Tibial nerve (tissue), 4 donors: ENCODE measurements at places on chromosomes 12 and 14. TPM values are rescaled to one million over a fixed set of nuclear protein-coding genes. Genes with fewer than 3 reads are reported as not detected.

Gene TAS2R46
- total RNA-seq = 1.5 TPM

Gene PPP4R4
- 2.2 TPM for total RNA-seq

Gene BCL11B
- total RNA-seq = 0.30 TPM

Gene ABHD12B
- not detected for total RNA-seq

Gene SLC39A5
- not detected for total RNA-seq

Gene FOXG1
- not detected for total RNA-seq

Gene BEST3
- not detected for total RNA-seq

Gene SOAT2
- 0.30 TPM for total RNA-seq

Gene ASCL1
- total RNA-seq = not detected

Gene LTB4R2
- 15.5 TPM for total RNA-seq

GRCh38 chr12:19140381-19141236, 11.1 kb downstream of the PLEKHA5 start:
- no peak for DNase-seq

DNA sequence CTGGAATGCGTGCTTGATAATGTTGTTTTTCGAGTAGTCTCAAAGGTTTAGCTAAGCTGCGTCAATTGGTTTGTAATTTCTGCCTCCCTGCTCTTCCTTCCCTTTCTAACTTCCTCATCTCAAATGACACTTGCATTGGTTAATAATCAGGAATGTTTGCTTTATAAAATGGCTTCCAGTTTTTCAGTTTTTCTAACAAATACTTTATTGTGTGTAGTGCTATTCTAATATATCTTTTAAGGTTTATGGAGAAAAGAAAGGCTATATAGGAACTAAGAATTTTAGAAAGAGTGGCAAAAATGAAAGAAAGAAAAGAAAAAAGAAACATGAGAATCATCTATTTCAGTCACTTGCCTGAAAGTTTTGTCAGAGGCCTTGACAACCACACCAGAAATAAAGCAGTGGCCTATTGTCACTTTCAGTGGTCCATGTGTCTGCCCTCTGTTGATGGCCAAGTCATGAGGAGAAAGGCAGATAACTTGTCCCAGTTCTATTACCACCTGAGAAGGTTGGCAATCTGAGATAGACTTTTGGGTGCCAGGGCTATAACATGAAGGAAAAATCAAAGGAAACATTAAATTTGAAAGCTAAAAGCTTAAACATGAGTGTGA, 221.9 kb upstream of the KITLG start:
- DNase-seq = no peak

DNA sequence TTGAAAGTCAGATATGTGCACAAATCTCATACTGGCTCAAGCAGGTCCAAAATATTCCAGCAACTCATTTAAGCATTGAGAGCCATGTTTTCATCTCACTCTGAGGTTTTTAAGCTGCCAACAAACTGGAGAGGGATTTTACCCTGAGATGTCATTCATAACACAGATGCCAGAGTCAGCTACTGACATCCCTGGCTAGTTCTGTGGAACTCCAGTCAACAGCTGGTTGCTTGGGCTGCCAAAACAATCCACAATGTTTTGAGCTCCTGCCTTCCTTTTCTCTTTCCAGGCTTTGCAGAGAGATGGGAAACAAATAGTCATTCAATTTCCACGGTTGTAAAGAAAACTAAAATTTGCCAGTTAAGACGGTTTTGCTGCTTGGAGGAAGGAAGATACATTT, 621.2 kb upstream of the FBXO33 start:
- DNase-seq = no peak

- no peak for DNase-seq
Observed at GRCh38 chr14:72679141-72679535, 214.8 kb downstream of the DPF3 start.

DNA sequence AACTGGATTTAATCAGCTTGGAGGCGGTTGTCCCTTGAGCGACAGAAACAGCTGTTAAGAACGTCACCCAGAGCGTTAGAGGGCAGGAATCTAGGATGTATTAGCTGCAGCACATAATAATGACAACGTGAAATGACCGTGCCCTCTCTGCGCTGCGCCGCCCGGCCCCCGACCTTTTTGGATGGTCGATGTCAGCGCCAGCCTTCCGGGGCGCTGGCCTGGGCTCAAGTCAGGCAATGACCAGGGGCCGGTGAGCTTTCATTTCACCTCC, 427 bp upstream of the TMEM120B start:
- no peak for DNase-seq

GRCh38 chr12:55067701-55068100, 47.9 kb downstream of the NEUROD4 start:
- no peak for DNase-seq

DNA sequence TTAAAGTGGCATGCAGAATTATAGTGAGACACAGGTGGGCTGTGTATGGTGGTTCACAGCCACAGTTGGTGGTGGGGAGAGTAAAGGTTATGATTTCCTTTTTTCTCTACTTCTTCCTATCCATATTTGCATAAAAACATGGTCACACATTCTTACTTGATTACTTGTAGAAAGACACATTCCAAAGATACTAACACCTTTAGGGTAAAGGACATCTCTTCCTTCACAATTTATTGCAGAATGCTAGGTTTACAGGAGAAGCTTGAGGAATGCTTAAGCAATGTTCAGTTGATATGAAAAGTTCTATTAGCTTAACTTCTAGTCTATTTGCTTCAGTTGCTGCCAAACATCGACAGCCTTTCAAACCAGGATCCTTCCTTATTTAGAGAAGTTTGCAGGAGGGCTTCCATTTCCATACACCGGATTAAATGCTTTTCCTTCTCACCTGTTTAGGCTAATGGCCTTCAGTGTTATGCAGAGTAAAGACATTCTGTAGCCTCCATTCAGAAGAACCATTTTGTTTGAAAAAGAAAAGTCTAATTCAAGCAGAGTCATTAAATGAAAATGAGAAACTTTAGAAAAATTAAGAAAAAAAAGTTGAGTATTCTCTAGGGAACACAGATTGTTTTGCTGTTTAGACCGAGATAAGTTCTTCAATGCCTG, 2.6 kb upstream of the PHC1 start:
- DNase-seq = no peak

GRCh38 chr14:21099596-21099985, 1.1 kb upstream of the ZNF219 start:
- DNase-seq = no peak

DNA sequence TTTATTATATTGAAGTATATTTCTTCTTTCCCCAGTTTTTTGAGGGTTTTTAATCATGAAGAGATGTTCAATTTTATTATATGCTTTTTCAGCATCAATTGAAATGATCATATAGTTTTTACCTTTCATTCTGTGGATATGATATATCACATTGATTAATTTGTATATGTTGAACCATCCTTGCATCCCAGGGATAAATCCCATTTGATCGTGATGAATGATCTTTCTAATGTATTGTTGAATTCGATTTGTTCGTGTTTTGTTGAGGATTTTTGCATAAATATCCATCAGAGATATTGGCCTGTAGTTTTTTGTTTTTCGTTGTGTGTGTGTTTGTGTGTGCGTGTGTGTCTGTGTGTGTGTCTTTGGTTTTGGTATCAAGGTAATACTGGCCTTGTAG, 196.4 kb downstream of the CRADD start:
- DNase-seq = no peak

GRCh38 chr12:64752833-64753238, 6.4 kb downstream of the GNS start:
- DNase-seq = no peak

DNA sequence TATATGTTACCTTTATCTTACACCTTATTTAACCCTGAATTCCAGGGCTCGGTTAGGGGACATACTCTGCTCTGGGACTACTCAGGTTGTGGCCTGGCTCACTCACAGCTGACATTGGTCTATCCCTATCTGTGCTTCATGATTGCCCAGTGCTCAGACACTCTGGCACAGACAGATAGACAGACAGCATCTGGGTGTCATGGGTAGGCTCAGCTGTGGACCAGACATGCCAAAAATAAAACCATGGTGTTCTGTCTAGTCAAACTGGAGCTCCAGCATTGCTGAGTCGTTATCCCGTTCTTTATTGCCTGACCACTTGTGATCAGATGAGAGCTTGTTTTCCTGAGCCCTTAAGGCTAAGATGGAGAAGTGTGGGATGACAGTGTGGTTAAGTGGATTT, 29.0 kb downstream of the FBXW8 start:
- DNase-seq = no peak

- no peak for DNase-seq
Observed at GRCh38 chr12:66060163-66060907, 70.2 kb downstream of the LLPH start.

- no peak for DNase-seq
Observed at GRCh38 chr12:2058837-2059236, 6.0 kb downstream of the CACNA1C start.

DNA sequence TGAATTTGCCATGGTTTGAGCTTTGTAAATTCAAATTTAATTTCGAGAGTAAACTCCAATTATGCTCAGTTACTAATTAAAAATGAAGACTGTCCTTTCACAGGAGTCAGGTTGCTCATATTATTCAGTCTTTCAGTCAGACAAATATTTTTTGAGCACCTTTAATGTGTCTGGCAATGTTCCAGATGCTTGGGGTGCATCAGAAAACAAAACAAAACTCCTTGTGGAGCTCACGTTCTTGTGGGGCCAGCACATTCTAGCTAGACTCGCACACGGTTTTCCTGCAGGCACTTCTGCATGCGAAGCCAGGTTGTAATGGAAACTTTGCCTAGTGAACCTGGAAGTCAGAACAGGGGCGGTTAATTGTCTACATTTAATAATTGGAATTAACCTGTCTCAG, 64.0 kb upstream of the ATF1 start:
- no peak for DNase-seq

GRCh38 chr12:69068448-69068847, 135.5 kb upstream of the CPM start:
- no peak for DNase-seq

DNA sequence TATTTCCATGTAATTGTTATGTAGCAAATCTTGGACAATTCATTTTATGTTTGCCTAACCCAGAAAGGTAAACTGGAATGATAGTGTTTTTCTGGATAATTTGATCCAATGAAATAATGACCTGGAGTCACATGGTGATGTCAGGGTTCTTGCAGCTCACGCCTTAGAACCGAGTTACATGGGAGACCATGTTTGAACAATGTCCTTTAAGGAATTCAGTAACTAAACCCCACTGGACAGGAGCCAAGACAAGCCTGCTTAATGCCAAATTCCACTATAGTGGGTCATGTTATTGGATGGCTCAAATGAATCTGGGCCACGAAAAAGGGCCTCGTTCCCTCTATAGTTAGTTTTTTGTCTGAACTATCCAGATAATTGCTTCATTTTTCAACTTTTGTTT, 255.8 kb upstream of the HMGA2 start:
- DNase-seq = no peak

DNA sequence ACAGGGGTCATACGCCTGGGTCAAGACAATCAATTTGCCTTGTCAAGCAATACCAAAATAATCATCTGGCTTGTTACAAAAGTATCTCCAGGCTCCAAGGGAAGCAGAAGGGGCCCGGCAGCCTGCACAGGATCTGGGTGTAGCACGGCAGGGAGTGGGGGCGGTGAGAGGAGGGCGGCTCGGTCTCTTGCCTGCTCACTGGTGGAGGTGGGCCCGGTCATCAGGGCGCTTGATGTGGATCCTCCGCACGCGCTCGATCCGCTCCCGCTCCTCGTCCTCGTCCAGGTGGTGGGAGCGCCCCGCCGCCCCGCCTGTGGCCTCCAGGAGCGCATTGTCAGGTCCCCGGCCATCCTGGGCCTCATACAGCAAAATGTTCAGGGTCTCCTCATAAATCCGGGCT, 25.7 kb downstream of the KCTD10 start:
- no peak for DNase-seq

DNA sequence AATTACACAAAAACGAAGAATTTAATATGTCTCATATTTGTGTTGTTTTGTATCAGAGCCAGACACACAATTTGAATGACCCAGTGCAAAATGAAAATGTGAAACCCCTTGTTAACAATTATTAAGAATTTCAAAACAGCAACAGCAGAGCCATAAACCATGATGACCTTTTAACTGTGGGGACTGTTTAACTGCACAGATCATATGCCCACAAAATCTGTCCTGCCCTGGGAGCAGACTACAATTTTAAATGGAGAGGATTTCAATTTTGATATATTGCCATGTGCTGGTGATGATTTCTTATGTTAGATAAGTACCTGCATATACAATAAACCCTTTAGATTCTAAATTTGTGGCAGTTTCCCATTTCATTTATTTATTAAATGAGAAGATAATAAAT, 455.5 kb upstream of the MGAT4C start:
- no peak for DNase-seq

GRCh38 chr14:95564060-95564459, 29.2 kb downstream of the GLRX5 start:
- no peak for DNase-seq

GRCh38 chr12:92403210-92404175, 257.8 kb upstream of the BTG1 start:
- DNase-seq = no peak

DNA sequence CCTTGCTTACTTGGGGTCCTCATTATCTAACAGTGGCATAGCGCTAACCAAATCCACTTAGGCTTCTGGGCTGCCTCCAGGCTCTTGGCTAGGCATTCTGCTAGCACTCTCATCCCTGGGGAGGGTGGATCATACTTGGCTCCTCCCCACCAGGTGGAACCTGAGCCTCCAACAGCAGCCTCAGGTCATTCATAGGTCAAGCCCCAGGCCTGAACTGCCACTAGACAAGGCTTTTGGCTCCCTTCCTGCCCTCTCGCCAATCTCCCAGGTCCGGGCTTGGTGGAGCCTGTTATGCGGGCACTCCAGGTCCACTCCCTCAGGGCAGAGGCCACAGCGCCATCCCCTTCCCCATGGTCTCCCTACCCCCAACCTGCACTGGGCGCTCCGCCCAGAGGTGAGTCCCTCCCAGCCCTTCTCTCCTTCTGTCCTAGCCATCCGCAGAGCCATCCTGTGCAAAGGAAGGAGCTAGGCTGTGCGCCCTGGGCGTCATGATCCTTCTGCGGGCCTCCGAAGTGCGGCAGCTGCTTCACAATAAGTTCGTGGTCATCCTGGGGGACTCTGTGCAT, 154.9 kb upstream of the AMIGO2 start:
- no peak for DNase-seq
